ENCODE measurements at places on chromosomes 5 and 9.
A peak's percentile ranks its signal among the peaks of the same experiment; 100 is the strongest.

DNA sequence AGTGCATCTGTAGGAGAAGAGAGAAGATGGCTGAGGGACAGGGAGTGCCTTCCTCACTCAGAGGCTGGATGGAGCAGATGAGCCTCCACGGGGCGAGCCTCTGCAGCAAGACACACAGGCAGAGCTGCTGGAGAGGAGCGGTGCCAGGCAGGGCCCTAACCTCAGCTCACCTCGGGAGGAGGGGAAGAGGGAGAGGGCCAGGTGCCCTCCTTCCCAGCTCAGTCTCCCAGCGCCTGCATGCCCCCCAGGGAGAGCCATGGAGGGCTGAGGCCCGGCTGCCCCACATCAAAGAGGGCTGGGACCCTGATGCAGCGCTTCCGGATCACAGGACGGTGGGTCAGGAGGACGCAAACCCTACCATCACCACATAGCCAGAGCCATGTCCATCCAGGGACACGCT lies 13.6 kb upstream of the SPATA31E1 start:
- DNase-seq: no peak

- DNase-seq: peak; percentile 0
These were observed 115.8 kb upstream of the KIF2A start for GRCh38 chr5:62190173-62190572.

DNA sequence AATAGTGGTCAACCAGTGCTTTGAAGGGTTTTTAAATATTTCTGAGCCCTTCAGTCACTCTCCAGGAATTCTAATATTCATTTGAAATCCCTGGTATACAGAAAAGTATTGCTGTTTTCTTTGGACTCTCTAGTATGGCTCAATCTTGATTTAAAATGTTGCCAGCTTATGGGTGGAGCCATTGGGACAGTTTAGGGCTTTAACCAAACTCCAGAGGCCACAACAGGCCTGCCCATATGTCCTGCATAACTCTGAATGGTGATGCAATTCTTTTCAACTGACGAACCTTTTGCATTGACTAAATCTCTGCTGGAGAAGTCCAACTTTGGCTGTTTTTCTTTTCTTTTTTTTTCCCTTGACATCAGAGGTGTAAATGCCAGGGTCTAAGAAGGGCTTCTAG lies 10.3 kb upstream of the ANKHD1 start:
- no peak for DNase-seq

GRCh38 chr9:103025796-103026195 lies 30.7 kb downstream of the CYLC2 start:
- no peak for DNase-seq

GRCh38 chr5:151096001-151096373 lies 15.2 kb upstream of the TNIP1 start:
- DNase-seq: no peak

DNA sequence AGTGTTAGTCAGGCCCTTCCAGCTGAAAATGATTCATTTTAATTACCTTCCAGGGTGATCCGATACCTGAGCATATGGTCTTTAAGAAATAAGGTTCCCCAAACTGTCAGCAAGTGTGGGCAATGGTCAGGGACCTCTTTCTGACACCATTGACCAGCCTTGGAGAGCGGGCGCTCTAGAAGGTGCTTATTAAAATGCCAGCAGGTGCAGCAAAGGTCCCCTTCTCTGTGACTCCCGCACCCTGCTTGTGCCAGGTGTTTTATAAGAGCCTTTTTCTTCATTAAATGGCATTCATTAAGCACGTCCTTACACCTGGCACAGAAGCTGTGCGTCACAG lies 85.3 kb downstream of the MVB12B start:
- DNase-seq: no peak

DNA sequence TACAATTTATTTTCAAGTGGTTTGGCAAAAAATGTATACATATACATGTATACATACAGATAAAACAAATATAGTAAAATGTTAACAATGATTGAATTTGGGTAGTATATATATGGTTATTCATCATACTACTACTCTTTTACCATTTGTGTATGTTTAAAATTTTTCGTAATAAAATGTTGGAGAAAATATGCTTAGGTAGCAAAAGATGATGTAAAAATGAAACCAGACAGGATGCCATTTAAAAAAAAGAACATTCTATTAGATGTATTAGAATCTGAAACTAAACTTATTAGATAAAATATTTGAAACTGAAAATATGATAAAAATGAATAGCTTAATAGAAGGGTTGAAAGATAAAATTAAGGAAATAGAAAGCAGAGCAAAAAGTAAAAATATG lies 144.9 kb upstream of the FER start:
- DNase-seq: no peak

- no peak for DNase-seq
These were observed 14.8 kb downstream of the LVRN start for GRCh38 chr5:115977096-115977495.

GRCh38 chr9:132192728-132193127 lies 30.9 kb downstream of the NTNG2 start:
- no peak for DNase-seq

All from suppressor macrophage treated with lipopolysaccharide for 4 hours (primary cell).